ENCODE measurements at places on chromosomes 11 and 22.

- DNase-seq: no peak
Measured at GRCh38 chr11:1556278-1556902, 15.7 kb downstream of the DUSP8 start.

DNA sequence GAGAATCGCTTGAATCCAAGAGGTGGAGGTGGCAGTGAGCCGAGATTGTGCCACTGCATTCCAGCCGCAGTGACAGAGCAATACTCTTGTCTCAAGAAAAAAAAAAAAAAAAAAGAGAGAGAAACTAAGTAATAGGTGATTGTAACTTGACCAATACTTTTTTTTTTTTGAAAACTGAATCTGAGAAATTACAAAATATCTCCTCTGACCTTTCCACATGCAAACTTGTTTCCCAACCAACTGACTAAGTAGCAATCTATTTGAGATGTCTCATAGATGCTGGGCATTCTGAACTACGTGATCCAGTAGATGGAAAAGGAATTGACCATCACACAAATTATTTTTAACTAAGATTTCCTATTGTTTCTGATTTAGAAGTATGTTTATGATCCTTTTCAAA lies 407.3 kb upstream of the CHORDC1 start:
- DNase-seq: no peak

DNA sequence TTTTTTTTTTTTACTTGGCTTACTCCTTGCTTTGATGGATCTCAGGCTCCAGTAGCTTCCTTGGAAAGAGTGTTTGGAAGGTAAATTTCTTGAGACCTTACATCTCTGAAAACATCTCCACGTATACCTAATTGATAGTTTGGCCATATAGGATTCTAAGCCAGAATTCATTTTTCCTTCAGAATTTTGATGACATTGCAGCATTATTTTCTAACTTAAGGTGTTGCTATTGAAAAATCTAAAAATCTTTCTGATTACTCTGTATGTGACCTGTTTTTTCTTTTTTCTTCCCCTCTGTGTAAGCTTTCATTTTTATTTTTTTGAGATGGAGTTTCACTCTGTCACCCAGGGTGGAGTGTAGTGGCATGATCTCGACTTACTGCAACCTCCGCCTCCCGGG lies 23.1 kb upstream of the SPTBN2 start:
- no peak for DNase-seq

DNA sequence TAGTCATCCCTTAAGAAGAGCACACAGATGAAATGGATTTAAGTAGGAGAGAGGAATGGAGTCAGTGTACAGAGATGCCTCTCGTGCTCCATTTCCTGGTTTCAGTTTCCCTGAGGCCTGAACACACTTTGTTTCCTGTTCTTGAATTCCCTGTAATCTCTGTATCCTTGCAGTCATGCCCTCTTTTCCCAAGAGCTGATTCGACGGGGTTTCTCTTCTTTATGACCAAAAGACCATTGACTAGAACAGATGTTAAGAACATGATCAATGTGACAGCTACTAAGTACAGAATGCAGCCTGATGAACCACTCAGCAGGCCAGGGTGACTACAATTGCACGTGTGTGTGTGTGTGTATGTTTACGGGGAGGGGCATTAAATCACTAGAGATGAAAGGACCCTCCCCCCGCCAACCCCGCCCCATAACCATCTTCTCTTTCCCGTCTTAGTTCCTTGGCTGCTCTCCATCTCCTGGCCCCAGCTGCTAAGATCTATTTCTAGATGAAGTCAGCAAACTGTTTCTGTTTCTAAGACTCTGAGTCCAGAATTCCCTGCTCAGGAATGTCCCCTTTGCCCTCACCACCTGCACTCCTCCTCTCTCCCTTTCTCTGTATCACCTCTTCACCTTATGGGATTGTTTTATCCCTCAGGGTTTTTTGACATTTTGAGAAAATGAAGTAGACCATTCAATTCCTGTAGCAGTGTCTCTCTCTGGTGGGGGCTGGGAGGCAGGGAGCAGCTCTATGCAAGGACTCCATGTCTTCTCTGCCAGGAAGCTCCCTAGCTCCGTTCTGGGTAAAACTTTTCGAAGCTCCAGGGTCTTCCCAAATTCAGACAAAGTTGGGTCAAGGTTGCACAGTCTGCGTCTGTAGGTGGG lies 26.0 kb downstream of the SLC22A6 start:
- DNase-seq: no peak

- DNase-seq: no peak
Measured at GRCh38 chr11:46210133-46210636, 67.3 kb upstream of the CREB3L1 start.

DNA sequence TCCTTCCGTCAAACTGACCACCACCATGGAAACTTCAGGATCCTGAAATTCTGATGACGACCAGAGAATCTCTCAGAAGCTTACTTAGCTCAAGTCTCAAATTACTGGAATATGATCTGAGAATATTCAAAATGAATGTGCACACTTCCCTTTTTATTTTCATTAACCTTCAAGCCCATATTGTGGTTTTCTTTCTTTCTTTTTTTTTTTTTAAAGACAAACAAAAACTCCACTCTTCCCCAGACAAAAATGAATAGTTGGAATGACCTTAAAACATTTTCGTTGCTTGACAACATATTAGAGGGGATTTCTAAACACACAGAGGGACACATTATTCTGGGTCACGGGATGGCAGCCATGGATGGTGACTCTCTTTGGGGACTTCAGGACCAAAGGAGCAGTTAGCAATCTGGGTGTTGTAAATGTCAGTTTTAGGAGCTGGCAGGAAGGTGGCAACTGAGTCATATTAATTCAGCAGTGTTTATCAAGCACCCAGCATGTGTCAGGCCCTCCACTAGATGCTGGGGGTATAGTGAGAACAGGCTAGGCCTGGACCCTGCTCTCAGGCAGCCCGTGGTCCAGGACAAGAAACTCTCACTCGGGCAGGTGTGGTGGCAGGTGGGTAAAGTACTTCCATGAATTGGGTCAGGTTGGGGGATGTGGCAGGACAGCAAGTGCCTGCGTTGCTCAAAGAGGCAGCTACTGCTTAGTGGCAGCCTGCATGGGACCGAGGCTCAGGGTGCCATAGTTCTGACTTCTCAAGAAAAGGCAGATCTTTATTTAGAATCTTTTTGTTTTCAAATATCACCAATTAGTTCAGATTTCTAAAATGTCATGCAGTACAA lies 126.1 kb downstream of the HIPK3 start:
- DNase-seq: no peak

DNA sequence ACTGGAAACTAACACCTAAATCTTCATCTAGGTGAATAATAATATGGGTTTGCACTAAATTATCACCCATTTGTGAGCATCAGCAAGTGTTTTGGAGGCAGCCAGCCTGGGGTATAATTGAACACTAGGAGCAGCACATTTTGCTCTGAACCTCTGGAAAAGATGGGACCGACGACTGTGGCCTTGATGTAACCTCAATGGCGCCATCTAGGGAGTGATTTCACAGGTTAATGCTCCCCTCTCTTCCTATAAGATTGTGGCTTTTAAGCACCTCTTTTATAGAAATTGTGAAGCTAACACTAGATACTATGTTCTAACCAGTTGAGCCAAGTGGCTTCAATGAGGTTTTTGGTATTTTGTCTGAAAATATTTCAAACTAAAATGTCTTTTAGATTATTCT lies 203.7 kb downstream of the NELL1 start:
- DNase-seq: peak; percentile 54

DNA sequence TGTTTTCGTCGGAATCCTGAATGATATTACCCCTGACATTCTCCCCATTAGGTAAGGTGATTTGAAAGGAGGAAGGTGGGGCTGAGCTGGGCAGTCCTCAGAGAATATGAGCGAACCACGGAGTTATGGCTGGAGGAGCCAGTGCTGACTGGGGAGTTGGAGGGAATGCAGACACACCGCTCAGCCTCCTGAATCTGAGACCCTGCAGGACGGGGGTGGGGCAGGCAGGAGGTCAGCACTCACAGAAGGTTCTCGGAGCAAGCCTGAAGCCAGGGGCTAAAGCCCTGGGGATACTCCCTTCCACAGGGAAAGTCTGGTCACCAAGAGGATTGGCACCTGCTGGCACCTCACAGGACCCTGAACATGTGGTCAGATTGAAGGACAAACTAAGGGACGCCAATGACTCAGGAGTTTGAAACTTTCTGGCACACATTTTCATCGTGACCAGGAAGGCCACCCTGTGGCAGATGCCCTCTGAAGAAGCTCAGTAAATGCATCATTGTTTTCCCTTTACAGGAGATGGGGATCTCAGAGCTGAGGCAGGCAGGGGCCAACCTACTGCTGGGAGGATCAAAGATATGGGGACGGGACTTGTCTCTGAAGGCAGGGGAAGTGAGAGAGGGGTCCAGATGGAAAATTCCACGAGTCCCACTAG lies 26.9 kb upstream of the FCHSD2 start:
- no peak for DNase-seq

- no peak for DNase-seq
Measured at GRCh38 chr11:102119997-102120396, 9.8 kb downstream of the YAP1 start.

GRCh38 chr11:127627629-127628457 lies 627.3 kb upstream of the KIRREL3 start:
- DNase-seq: no peak

- no peak for DNase-seq
Measured at GRCh38 chr11:97354576-97354975, 964.8 kb downstream of the JRKL start.

All from NCI-H446 treated with DMSO at 0.1 percent for 48 hours (cell line).